ENCODE measurements at places on chromosomes 4 and X.
A peak's percentile ranks its signal among the peaks of the same experiment; 100 is the strongest.

DNA sequence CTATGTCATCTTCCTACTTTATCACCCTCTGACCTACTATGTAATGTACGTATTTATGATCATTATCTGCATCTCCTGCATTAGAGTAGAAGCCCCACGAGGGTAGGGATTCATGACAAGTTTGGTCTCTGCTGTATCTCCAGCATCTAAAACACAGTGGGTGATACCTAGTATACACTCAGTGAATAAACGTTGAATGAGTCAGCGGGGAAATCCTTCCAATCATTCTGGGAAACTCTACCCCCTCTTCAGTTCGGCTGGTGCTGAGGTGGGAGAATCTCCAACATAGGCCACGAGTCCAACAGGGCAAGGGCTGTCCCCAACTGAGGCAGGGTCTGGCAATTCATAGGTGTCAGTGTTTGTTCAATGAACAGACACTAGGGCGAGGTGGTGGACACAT, 74.4 kb upstream of the EFNB1 start:
- DNase-seq: no peak

GRCh38 chrX:43813898-43814297, 68.4 kb downstream of the MAOB start:
- peak; percentile 14 for DNase-seq

DNA sequence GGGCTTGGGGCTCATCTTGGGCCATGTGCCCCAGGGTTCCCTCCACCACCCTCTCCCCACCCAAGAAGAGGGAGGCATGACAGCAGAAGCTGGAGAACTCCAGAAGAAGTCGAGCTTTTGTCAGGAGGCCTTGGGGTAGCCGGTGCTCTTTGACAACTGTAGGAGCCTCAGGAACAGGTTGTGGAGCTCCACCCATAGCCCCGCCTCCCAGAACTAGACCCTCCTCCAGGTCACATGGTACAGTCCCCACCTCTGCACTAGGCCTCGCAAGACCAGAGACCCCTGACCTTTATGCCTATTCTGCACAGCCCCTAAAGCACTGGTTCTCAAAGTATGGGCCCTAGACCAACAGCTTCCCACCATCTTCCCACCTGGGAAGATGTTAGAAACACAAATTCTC, 8.0 kb upstream of the MORC4 start:
- DNase-seq: peak; percentile 2

DNA sequence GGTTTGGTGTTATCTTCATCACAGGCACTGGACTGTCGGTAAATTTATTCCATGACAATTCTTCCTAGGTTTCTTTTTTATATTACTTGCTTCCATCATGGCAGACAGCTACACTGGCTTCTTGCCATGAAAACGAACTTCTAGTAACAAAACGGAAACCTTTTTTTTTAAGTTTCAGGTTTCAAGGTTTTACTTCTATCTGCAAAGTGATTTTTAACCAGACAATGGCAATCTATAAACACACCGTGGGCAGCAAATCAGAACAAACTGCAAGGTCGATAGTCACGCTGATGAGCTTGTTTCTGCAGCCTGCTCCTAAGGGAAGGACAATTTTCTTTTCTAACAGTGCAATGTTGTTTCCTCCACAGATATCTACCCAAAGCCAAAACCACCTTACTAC, 29.9 kb downstream of the XG start:
- no peak for DNase-seq

DNA sequence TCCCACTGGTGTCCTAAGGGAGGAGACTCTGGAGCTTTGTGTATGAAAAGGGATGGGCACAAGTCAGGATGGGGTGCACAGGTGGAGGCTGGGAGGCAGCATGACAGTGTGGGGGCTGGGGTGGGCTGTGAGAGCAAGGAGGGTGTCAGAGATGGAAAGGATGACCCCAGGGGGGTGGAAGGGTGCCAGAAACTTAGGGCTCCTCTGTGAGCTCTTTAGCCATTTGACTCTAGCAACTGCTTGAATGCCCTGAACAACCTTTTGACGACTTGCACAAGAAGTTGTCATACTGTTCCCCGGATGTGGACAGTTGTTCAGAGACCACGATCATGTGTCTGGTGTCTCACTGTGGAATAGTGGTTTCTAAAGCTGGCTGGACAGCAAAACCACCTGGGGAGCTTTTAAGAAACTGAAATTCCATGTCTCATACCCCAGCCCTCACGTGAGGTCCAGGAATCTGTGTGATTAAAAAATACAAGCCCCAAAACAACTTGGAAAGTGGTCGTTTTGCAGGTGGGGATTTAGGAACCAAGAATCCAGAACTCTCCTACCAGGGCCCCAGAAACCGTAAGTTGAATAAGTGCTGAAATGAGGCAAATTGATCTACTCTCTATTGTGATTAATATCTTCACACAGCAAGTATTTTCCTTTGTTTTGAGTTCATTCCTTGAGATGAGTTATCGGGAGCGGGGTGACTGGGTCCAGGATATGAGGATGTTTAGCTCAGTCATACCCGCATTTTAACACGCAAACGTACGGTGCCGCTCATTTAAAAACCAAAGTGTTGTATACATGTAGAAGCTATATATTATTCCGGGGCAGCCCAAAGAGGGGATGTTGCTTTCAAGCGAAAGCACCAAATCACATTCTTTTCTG, 3.4 kb downstream of the RHOH start:
- no peak for DNase-seq

GRCh38 chrX:18206657-18207056, 14.0 kb downstream of the BEND2 start:
- DNase-seq: no peak

DNA sequence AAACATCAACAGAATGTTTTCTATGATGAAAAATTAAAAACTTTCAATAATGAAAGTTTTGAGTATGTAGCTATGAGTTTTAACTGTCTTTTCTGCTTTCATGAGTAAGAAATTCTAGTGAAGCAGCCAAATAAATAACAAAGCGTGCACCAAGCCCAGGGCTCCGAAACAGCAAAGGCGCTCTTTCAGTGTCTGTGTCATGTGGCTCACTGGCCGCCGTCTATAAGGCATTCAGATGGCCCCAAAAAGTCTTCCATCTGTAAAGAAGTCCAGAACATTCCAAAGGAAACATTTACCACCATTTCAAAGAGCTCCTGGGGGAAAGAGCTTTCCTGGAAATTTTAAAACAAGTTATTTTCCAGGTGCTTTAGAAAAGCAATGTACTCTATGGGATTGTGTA, 139.9 kb downstream of the AFAP1 start:
- DNase-seq: no peak

GRCh38 chrX:7316280-7316679, 168.3 kb upstream of the PUDP start:
- no peak for DNase-seq

GRCh38 chrX:119398587-119398973, 556 bp upstream of the SLC25A43 start:
- no peak for DNase-seq

- DNase-seq: no peak
Observed at GRCh38 chr4:8770518-8771257, 101.0 kb downstream of the HMX1 start.

DNA sequence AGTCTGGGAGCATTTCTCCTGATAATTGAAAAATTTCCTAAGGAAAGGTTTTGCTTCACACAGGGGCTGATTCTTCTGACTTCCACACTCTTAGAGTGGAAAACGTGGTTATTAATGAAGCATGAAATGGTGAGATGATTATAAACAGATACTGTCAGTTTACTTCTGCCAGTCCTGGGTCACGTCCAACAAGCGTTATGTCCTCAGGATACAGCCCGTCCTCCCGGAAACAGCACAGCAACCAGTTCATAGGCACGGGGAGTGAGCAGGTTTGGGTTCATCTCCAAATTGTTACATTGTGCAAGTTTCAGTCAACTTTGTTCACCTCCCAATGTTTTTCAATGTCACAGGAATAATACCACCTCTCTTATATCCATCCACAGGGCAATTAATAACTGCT, 98.8 kb downstream of the NPNT start:
- no peak for DNase-seq

GRCh38 chr4:41714364-41715000, 34.0 kb downstream of the PHOX2B start:
- no peak for DNase-seq

DNA sequence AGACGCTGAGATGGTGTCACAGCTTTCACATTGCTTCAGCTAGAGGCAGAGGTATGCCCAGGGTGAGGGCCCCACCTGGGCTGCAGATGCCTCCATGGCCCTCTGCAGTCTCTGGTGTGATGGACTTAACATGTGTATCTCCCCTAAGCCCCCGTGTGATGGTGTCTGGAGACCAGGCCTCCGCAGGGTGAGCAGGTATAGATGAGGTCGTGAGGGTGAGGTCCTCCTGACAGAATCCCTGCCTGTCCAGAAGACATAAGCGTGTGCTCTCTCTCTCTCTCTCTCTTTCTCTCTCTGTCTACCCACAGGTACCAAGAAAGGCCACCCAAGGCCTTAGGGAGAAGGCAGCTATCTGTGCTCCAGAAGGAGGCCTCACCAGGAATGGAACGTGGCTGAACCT, 50.9 kb downstream of the CPZ start:
- DNase-seq: no peak

DNA sequence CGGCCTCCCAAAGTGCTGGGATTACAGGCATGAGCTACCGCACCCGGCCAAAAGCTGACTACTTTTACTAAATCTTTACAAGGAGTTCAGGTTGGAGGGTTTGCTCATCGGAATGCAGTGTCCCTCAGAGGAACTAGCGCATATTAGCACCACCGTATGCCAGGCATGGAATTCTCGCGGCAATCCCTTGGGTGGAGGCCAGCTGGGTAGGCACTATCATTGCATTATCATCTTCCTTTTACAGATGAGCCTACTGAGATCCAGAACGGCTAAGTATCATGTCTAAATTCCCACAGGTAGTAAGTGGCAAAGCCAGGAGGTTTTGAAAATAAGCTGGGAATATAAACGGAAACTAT, 6.1 kb upstream of the CXorf66 start:
- DNase-seq: no peak

DNA sequence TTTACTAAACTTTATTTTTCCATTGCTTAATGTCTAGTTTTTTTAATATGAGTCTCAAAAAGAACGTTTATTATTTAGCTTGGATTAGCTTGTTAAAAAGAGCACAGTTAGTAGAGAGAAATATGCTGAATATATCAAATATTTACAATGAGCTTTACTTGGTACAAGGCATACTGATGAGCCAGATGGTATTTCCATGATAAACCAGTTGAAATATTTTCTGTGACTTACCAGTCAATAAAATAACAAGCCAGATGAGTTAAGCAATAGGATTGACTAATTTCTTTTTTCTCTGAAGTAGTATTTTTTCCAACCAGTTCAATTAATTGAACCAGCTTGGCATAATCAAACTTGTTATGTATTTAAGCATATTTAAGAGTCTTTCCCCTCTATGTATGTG, 134.1 kb downstream of the KLHL34 start:
- no peak for DNase-seq
